ENCODE measurements at places on chromosomes 6 and 20.

- no peak for DNase-seq
These were observed 18.5 kb downstream of the KCNS1 start for GRCh38 chr20:45082468-45082867.

DNA sequence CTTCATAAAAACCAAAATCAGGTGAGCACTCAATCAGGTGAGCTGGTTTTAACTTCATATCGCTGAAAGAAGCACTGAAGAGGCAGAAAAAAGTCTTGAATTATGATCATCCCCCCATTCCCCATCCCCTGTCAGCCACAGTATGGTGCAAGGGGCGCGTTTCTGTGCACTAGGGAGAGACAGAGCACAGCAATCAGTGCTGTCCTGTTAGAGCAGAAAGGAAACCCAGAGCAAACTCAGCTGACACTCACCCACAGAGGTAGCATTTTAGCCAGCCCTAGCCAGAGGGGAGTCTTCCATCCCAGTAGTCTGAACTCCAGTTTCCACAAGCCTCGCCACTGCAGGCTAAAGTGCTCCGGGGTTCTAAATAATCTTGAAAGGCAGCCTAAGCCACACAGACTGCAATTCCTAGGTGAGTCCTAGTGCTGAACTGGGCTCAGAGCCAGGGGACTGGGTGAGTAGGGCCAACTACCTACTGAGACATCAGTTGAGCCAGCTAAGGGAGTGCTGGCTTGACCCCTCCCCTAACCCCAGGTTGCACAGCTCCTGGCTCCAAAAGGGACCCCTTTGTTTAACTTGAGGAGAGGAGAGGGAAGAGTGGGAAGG is 1352.6 kb upstream of the GJE1 start:
- no peak for DNase-seq

- DNase-seq, result no peak
These were observed 7.2 kb downstream of the LMBRD1 start for GRCh38 chr6:69789578-69789977.

- DNase-seq, result no peak
These were observed 17.3 kb downstream of the NAA20 start for GRCh38 chr20:20034486-20034885.

DNA sequence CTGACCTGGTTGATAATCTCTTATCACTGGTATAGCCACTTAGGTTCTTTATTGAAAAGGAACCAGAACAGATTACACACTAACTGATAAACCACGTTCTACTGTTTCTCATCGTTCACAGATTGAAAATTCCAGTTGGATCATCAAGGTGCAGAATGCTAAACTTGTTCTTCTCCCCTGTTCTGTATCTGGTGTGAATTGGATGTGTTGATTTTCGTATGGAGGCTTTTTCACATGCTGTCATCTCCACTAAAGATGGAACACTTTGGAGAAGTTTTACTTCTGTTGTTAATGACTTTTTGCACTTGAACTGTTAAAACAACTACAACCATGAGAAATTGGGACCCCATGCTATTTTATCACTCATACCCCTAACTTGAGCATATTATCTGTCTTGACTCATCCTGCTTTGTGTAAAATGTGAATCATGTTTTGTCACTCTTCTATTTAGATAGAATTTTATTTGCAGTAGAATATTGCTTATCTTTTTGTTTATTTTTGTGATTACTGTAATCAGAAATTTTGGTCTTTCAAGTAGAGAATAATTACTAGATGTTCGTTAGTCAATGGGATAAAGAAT is 17.5 kb downstream of the VAPB start:
- DNase-seq, result no peak

Measured in CD4-positive, alpha-beta T cell treated with Interferon gamma for 1 hour (primary cell).